ENCODE measurements at places on chromosomes 6 and 20.

DNA sequence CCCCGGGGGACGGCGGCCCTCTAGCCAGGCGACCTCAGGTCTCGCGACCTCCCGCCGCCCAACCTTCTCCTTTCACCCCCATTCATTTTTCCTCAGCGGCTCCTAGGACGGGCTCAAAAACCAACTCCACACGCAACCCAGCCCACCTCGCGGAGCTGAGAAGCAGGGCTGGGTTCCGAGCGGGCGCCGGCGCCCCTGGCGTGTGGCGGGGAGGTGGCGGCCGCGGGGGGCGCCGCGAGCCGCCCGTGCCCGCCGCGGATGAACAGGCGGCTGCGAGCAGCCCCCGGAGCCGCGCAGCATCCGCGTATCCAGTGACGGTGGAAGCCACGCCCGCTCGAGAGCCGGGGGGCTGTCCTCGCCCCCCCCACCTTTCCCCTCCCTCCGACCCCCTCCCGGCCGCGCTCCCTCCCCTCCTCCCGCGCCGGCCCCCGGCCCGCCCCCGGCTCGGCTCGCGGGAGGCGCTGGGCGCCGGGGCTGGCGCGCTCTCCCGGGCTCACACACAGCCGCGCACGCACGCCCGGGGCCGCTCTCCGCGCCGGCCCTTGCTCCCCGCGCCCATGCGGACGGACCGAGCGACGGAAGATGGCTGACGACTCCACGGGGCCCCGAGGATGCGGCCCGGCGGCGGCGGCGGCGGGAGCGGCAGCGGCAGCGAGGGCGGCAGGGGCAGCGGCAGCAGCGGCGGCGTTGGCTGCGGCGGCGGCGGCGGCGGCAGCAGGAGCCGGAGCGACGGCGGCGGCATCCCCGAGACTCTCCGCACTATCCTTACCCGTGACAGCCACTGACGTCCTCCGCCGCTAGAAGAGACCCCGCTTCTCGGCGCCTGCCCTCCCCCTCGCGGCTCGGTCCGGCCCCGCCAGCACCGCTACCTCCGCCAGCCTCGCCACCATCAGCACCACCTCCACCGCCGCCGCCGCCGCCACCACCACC is at the start of gene SOBP:
Gene SOBP, plus strand, starts transcription at position 482 of the 930 bp plus-strand sequence. CDS start 500 bp downstream, outside the sequence.
- peak; percentile 60 for DNase-seq

DNA sequence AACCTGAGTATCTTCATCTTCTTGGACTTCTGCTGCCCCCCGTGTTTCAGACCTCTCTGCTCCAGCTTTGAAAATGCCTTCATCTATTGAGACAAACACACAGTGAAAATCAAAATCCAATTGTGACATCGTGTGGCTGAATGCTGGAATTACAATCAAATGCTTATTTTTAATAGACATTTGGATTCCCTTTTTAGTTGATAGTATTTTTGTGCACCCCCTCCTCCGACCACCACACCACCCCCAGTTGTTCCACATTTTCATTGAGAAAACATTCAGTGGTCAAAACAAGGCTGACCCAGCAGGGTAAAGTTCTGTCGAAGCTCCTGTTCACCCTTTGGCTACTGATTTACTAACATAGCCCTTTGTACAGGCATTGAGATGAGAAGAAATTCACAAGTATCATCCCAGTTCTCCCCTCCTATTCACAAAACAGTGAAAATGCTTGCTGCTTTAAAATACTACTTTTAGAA is 79.0 kb downstream of the NRSN1 start:
- DNase-seq, result peak; percentile 55

DNA sequence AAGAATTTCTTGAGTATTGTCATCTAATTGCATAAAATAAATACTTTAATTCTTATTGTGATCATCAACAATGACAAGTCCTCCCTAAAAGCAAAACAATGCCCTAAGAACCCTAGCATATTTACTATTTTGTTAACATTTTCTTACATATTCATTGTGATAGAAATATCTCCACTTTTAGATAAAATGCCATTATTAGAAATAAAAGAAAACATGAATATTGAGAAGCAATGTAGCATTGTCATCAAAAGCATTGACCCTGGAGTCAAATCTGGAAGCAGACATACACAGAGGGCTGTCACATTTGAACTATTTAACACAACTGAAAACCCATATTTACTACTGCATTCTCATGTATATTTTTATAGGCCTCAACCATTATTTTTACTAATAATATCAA is 257.7 kb downstream of the SYNE1 start:
- DNase-seq, result no peak

DNA sequence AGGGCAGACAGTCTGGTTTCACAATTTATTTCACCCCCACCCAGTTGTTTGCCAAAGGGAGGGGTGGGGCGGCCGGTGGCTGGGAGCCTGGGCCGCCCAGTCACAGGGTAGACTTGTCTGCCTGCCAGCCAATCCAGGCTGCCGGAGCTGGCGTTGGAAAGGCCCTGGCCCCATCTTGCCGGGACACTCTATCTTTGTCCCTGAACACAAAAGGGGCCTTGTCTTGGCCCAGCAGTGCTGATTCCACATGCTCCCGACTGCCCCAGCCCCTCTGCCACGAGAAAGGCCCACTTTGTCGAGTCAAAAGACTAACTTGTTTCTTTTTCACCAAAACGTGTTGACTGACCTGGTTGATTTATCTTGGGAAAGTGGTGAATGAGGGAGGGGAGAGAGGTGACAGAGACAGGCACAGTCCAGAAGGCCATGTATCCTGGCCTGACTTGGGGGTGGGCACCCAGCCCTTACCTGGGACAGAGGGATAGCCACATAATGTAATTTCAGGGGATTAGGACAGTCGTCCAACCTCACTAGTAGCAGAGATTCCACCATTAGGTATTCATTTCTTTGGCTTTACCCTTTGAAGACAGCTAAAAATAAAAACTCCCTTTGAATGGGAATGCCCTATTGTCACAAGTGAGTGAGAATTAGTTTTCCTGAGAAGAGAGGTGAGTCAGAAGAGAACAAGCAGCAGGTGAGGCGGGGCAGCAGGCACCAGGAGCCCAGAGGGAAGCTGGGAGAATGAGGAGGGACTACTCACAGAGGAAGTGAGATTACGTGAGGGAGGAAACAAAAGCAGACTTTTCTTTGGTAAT is 67.0 kb upstream of the SIRPA start:
- no peak for DNase-seq

DNA sequence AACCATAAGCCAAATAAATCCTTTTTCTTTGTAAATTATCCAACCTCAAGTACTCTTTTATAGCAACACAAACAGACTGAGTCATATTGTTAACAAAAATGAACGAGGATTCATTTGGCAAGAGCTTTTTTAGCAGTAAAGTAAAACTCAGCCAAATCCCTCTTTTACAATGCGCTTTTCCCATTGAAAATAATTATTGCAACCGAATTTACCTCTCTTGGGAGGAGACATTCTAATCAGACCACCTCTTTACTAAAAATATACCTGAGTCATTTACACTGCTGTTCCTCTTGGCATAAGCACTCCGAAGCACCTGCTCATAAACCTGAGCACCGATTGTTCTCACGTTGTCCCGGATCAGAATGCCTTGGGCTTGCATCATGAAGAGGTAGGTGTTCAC is 57.4 kb downstream of the B4GALT5 start:
- no peak for DNase-seq

DNA sequence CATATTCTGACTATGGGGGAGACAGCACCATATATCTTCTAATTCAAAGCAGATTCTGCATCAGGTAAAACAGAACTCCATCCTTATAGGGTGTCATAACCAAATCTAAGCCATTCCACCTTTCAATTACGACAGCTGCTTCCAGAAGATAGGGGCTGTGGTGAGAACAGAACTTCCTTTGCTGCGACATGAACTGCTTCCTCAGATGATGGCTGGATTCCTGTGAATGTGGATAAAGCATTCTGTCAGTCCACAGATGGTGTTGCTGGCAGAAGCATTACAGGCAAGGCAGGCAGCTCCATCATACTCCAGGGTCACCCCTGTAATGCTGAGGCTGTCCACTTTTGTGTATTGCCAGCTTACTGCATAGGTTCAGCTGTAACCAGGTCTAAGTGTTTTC is 172.1 kb upstream of the PROKR2 start:
- peak; percentile 40 for DNase-seq

DNA sequence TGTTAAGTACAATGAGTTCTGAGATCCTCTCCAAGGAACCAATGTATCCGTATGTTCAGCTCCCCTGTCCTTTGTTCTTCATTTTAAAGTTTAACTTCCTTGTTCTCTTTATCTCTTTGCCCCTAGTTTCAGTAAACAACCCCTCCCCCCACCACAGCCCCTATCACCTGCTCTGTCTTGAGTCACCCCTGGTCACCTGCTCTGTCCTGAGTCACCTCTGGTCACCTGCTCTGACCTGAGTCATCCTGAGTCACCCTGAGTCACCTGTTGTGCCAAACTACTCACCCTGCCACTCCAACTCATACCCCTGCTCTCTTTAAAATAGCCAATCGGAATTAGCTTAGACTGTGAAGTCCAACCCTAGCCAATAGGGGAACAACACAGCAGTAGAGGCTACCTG is 288.7 kb upstream of the CDYL start:
- DNase-seq, result no peak

Data from erythroblast (primary cell).